ENCODE measurements at places on chromosomes 11 and 22. TPM values are rescaled to one million over a fixed set of nuclear protein-coding genes. Genes with fewer than 3 reads are reported as not detected.
A peak's percentile ranks its signal among the peaks of the same experiment; 100 is the strongest.

SMTNL1 gene
- not detected for total RNA-seq

- DNase-seq, result no peak
Measured at GRCh38 chr11:59754859-59755700, at the start of gene STX3. STX3 (plus strand) TSS chr11:59755376; CDS start chr11:59755606, 230 bp downstream.

DNA sequence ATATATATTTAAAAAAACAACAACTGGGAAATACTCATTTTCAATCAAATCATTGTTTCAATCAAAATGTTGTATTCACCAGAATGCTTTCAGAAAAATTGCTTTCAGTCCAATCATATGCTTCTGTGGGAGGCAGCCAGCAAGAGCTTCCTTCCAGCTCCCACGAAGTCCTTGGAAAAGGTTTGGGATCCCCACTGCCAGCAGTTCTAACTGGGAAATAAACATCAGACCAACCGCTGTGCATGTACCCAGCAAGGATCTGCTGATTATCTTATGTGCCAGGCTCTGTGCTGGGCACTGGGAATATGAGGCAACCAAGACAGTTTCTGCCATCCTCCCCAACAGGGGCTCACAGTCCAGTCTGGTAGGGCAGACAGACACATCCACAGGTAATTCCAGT is 10.8 kb downstream of the RPS13 start:
- DNase-seq, result no peak

RASSF10 gene
- total RNA-seq, result not detected

DNA sequence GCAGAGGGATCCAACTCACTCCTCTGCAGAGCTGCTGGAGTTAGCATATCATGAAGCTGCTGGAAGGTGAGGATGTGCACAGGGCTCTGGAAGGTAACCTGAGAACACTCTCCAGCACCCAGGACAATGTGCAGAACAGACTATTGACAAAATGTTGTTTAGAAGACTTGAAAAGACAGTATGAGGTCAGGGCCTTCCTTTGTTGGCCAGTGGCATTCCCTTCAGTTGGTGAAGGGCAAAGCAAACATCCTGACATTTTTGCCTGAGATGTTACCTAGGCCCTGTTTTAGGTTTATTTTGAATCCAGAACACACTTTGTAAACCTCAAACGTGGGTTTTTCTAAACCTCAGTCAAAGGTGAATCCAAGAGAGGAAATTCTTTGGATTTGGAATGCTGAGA is 67.8 kb downstream of the DEPDC5 start:
- no peak for DNase-seq

DNA sequence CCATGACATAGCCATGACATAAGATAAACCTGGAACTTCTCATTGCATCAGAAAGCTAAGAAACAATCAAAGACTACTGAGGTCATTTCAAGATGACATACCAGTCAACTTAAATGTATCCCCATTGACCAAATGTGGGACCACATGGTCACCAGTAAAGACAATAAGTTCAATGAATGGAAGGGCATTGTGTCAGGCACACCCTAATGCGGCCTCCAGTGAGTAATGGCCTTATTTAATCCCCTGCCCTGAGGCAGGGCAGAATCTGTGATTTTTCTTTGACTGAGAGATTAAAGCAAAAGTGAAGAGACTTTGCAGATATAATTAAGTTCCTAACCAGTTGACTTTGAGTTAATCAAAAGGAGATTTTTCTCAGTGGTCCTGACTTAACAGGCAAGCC is 17.3 kb upstream of the SYT8 start:
- DNase-seq, result no peak

POU2F3 gene
- not detected for total RNA-seq

OR5D16 gene
- not detected for total RNA-seq

OR51B2 gene
- not detected for total RNA-seq

FAM227A gene
- total RNA-seq, result 0.89 TPM

DNA sequence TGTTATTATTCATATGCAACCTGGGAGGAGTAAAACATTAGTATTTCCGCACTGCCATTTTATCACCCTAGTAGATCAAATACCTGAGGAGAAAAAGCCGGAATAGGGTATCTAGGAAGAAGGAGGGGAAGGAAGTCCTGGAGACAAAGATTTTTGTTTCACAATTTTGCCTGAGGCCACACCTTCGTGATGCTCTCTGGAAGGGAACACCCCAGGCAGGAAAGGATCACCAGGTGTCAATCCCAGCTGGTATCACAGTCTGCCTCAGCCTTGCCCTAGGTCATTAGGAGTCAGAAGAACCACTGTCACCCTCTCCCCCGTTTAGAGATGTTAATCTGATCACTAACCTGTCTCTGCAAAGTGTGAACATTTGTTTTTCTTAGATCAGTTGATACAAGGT is 35.4 kb upstream of the IGSF9B start:
- DNase-seq, result no peak

DNA sequence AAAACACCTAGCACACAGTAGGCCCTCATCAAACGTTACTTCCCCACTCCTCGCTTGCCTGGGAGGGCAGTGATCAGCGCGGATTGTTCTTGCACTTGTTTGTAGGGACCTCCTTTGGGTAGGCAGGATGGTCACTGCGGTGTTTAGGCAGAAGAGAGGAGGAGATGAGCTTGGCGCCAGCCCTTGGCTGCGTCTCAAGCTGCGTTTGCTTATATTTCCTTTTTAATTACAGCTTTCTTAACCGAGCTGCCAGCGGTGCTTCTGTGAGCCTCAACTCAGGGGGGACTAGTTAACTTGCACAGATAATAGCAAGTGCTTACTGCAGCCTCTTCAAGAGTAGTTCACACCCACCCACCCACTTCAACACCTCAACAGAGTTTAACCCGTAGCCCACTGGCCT is 15.1 kb downstream of the IFT27 start:
- DNase-seq, result no peak

OR6A2 gene
- 0.23 TPM for total RNA-seq

- no peak for DNase-seq
Measured at GRCh38 chr11:47108214-47108613, 68.5 kb downstream of the ARFGAP2 start.

DNA sequence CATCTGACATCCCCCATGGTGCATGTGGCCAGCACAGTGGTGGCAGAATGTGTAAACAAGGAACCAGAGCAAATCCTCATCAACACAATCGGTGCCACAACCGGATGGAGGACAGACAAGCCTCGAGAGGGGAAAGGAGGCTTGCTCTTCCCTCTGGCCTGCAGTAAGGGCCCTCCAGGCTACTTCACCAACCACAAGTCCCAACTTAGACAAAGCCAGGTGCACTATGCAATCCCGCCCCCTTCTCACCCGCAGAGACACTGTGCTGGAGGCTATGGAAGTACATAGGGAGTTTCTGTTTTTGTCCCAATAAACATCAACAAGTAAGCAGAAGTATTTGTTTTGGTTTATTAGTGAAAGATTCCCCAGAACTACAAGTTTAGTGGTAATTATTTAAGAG is 54.3 kb downstream of the SPATA19 start:
- DNase-seq, result no peak

DNA sequence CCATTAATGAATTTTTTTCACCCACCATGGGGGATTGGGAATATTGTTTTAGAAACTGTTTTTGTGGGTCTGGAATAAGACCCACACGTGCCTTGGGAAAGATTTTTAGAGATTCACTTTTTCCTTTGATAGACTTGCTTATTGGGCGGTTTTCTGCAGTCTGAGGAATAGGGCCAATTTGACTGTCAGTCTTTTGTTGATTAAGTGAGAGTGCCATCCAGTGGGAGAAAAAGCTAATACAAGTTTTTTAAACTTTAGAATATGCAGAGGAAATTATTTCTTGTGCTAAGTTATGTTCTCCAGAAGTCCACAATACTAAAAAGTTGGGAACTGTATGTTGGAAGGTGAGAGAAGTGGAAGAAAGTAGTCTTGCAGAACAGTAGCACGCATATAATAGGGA is 56.1 kb downstream of the PRMT3 start:
- DNase-seq, result peak; percentile 26

KCNQ1 gene
- total RNA-seq, result not detected

DNA sequence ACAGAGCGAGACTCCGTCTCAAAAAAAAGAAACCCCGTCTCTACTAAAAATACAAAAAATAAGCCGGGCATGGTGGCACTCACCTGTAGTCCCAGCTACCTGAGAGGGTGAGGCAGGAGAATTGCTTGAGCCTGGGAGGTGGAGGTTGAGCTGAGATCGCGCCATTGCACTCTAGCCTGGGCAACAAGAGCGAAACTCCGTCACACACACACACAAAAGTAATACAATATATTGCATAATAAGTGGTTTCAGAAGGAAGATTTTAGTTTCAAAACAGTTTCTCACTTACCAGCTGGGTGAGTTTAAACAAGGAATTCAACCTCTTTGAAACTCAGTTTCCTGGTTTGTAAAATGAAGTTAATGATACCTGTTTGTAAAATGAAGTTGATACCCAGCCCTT is 32.7 kb upstream of the HTR3A start:
- no peak for DNase-seq

GRCh38 chr11:75814677-75815344 is at the start of gene UVRAG:
UVRAG (plus strand) TSS chr11:75815210; CDS start chr11:75815408, 198 bp downstream.
- peak; percentile 97 for DNase-seq

- DNase-seq, result no peak
Measured at GRCh38 chr22:46295277-46295971, 1.2 kb upstream of the GTSE1 start.

GRCh38 chr11:60098508-60098907 is 10.0 kb downstream of the MS4A2 start:
- DNase-seq, result no peak

- no peak for DNase-seq
Measured at GRCh38 chr11:64624883-64625481, 34.0 kb downstream of the SLC22A12 start.

DNA sequence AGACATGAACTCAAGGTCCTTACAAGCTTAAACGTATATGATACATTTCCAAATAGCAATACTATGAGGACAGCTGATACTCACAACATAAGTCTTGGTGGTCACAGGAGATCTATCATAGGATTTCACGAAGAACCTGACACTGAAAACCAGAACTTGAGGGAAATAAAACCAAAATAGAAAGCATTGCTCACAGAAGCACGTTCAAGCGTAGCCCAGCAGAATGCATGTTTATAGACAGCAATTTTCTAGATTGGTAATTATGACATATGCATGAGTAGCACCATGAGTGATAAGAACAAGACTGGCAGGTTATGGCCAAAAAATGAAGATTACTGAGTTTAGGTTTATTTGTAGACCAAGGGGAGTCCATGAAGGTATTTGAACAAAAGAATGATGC is 243.5 kb downstream of the ETS1 start:
- no peak for DNase-seq

DNA sequence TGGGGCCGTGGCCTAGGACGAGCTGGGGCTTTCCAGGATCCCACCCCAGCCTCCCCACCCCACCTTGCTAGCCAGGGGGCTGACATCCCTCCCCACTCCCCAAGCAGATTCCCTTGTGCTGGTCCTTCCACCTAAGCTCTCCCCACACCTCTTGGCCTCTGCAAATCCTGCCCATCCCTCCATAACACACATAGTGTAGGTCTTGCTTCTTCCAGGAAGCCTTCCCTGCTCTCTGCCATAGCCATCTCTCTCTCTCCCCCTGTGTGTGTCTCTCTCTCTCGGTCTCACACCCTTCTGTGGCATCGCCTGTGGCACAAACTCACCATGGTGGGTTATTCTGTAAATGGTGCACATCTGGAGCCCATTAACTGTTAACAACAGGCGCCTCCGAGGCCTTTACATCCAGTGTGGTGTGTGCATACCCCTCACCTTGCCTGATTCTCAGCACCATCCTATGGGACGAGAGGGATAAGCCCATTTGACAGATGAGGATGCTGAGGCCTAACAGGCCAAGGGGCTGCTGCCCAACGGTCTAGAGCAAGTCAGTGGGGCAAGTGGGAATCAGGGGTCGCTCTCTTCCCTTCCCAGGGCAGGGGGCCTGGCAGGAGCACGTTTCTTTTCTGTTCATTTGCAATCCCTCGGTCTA is 22.2 kb upstream of the PICK1 start:
- no peak for DNase-seq

DNA sequence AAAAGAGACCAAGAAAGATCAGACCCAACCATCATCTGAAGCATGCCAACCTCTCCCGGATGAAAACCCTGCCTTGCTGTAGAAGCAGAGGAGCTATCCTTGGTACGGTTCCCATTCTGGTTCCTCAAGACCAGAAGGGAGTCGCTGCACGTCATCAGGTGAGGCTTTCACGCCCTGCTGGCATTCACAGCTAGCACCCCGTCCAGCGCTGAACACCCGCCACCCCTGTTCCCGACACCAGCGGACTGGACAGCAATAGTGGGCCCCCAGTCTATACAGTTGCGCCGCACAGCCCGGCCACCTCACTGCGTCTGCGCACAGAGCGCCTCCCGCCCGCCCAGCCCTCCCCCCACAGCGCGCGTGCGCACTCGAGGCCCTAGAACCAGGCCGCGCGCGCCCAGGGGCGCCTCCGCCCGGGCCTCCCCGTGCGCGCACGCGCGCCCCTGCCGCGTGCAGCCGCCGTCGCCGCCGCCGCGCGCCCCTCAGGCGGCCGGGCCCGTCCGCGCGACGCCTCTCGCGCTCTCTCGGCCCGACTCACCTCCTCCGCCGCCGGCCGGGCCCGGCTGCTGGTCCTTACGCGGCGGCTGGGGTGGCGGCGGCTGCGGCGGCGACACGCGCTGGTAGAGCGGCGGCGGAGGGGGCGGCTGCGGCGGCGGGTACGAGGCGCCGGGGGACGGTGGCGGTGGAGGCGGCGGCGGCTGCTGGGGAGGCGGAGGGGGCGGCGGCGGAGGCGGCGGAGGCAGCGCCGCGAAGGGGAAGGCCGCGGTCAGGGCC is 706 bp downstream of the SF1 start:
- DNase-seq, result peak; percentile 62

RAG2 gene
- not detected for total RNA-seq

DNA sequence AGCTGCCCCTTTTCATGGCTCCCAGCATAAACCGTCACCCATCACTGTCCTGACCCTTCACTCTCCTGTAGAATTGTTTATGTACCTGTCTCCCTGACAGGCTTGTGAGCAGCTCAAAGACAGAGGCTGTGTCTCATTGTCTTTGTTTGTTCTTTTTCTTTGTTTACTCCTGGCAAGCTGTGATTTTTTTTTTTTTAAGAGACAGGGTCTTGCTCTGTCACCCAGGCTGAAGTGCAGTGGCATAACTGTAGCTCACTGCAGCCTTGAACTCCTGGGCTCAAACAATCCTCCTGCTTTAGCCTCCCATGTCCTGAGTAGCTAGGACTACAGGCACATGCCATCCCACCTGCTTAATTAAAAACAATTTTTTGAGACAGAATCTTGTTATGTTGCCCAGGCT is 9.7 kb downstream of the ARHGAP1 start:
- DNase-seq, result no peak

GRCh38 chr11:12668166-12668565 is 6.1 kb upstream of the TEAD1 start:
- DNase-seq, result no peak

DNA sequence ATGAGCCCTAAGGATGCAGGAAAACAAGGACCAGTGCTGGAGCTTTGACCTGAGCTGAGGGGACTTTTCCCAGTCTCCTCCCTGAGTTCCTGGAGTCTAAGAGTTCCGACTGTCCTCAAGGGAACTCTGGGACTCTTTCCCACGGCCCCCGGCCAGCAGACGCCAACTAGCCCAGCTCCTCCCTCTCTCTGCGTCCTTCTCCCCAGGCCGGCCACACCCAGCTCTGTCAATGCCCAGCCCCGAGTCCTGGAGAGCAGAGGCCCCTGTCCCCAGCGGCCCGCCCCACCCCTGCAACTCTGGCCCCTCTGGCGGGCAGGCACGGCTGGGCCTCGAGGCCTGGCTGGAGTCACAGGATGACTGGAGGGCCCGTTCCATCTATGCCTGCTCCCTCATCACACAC is 29.8 kb downstream of the NECTIN1 start:
- no peak for DNase-seq

KREMEN1 gene
- total RNA-seq, result 1.6 TPM

LINC01488 gene
- not detected for total RNA-seq

GRCh38 chr11:15136166-15136565 is 21.4 kb downstream of the INSC start:
- DNase-seq, result no peak

All from NCI-H460 (cell line).